Natural killer cell (primary cell): ENCODE measurements at places on chromosomes 12 and 14. TPM values are rescaled to one million over a fixed set of nuclear protein-coding genes. Genes with fewer than 3 reads are reported as not detected.

KRT73 gene
- 23.3 TPM for total RNA-seq

CDKN1B gene
- 130 TPM for total RNA-seq

DENR gene
- 42.9 TPM for total RNA-seq

STXBP6 gene
- total RNA-seq: not detected

SRRM4 gene
- not detected for total RNA-seq

SYCP3 gene
- 2.4 TPM for total RNA-seq

SLC25A47 gene
- total RNA-seq: not detected

CCDC175 gene
- total RNA-seq: not detected

GPRC5A gene
- not detected for total RNA-seq

JPH4 gene
- total RNA-seq: 0.25 TPM

PNN gene
- total RNA-seq: 153 TPM

SERPINA3 gene
- not detected for total RNA-seq

DBX2 gene
- not detected for total RNA-seq

PZP gene
- not detected for total RNA-seq

IL23A gene
- total RNA-seq: 1.8 TPM

TMCC3 gene
- 21.6 TPM for total RNA-seq

KCNC2 gene
- not detected for total RNA-seq

SSPN gene
- not detected for total RNA-seq

- no peaks in the 10 kb centered on the region for H3K4me1 ChIP-seq
- H3K27me3 ChIP-seq: no peaks in the 10 kb centered on the region
- peak overlapping the region; percentile 97 for H3K27ac ChIP-seq
- no peak overlapping the region for H3K4me3 ChIP-seq
- H3K36me3 ChIP-seq: peaks cover 13% of the 10 kb centered on the region
Measured at GRCh38 chr12:43807386-43807785, 1.3 kb upstream of the TWF1 start.

- H3K27me3 ChIP-seq: no peaks in the 10 kb centered on the region
- H3K4me1 ChIP-seq: no peaks in the 10 kb centered on the region
- H3K27ac ChIP-seq: no peak overlapping the region
- H3K4me3 ChIP-seq: no peak overlapping the region
Measured at GRCh38 chr14:46279776-46280175, 371.8 kb downstream of the RPL10L start.

DNA sequence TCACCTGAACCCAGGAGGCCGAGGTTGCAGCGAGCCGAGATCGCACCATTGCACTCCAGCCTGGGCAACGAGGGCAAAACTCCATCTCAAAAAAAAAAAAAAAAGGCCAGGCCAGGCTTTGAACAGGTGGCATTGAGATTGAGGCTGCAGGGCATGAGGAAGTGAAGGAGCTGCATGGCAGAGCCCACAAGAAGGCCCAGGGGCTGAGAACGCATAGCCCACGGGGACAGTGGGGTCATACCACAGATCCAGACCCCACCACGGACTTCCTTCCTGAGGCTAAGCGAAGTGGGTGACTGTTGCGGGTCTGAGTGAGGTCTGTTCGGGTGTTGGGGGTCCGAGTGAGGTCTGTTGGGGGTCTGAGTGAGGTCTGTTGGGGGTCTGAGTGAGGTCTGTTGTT, 7.8 kb downstream of the JAG2 start:
- H3K27ac ChIP-seq: no peak overlapping the region
- H3K27me3 ChIP-seq: no peaks in the 10 kb centered on the region
- DNase-seq: no peak
- no peaks in the 10 kb centered on the region for H3K4me1 ChIP-seq
- H3K36me3 ChIP-seq: no peaks in the 10 kb centered on the region

DNA sequence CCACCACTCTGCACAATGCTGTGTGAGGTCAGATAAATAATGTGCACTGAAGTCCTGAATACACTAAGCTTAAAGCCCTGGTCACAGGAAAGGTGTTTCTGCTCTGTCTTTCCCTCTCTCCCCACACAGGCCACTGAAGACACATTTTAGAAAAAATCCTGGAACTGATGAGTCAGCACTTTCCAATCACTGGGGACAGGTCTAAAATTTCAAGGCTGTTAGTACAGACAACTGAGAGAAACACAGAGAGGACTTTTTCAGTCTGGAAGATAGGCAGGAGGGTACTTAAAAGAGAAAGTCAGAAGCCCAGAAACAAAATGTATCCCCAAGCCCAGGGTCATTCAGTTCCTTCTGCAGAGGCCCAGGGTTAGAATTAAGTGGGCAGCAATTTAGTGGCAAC, 333.9 kb upstream of the CCDC196 start:
- no peak overlapping the region for H3K27ac ChIP-seq
- H3K4me1 ChIP-seq: no peaks in the 10 kb centered on the region
- no peak for DNase-seq
- H3K27me3 ChIP-seq: no peaks in the 10 kb centered on the region
- H3K4me3 ChIP-seq: no peak overlapping the region

DNA sequence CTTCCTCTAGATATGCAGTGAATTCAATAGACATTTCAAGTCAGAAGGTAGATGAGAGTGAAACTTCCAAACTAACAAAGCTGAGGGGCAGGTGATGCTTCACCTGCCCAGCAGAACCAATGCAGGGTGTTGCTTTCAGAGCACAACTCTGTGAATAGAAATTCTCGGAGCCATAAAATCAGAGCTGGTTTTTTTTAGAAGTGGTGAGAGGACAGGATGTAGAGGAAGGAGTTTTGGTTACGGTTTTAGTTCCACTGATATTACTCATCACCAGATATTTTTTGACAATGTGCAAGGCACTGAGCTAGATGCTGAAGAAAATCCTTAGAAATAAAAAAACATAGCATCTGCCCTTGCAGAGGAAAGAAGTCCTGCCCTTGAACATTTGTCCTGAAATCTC, 62.2 kb downstream of the BMP4 start:
- H3K4me1 ChIP-seq: no peaks in the 10 kb centered on the region
- no peak overlapping the region for H3K27ac ChIP-seq
- no peak for DNase-seq

DNA sequence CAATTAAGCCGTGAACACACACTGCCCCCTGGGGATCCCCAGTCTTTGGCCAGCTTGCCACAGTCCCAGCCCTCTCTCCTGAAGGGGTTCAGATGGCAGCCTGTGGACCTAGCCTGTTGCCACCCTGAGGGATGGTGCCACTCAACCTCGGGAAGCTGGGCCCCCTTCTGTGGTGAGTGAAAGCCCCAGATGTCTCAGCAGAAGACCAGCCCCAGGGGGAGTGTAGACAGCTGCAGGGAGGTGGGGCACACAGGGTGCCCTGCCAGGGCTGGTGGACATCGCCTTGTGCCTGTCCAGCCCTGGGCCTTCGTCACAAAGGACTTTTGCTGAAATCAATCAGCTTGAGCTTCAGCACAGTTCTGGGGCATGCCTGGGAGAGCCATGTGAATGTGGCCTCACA, 32.4 kb downstream of the C14orf132 start:
- no peak overlapping the region for H3K4me3 ChIP-seq
- no peaks in the 10 kb centered on the region for H3K4me1 ChIP-seq
- no peak for DNase-seq

DNA sequence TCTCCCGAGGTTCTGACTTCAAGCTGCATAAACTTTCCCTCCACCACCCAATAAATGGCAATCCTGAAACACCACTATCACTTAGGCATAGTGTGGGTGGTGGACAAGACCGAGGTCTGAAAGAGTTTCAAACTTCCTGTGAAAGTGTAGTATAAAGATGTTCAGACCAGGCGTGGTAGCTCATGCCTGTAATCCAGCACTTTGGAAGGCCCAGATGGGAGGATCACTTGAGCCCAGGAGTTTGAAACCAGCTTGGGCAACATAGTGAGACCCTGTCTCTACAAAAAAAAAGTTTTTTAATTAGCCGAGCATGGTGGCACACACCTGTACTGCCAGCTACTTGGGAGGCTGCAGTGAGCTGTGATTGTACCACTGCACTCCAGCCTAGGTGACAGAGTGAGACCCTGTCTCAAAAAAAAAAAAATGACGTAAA, 61.9 kb downstream of the CCDC92 start:
- no peaks in the 10 kb centered on the region for H3K27me3 ChIP-seq
- H3K4me1 ChIP-seq: peaks cover 3% of the 10 kb centered on the region
- no peak for DNase-seq
- no peak overlapping the region for H3K4me3 ChIP-seq
- no peaks in the 10 kb centered on the region for H3K36me3 ChIP-seq

- H3K27me3 ChIP-seq: peaks cover 94% of the 10 kb centered on the region
- H3K4me1 ChIP-seq: peaks cover 32% of the 10 kb centered on the region
- H3K36me3 ChIP-seq: no peaks in the 10 kb centered on the region
- no peak for DNase-seq
- H3K27ac ChIP-seq: no peak within 1 kb of the TSS
Measured at GRCh38 chr12:53954694-53955035, at the start of gene HOXC12. Gene HOXC12 (plus strand): TSS chr12:53954903. CDS start chr12:53954930, 27 bp downstream.

DNA sequence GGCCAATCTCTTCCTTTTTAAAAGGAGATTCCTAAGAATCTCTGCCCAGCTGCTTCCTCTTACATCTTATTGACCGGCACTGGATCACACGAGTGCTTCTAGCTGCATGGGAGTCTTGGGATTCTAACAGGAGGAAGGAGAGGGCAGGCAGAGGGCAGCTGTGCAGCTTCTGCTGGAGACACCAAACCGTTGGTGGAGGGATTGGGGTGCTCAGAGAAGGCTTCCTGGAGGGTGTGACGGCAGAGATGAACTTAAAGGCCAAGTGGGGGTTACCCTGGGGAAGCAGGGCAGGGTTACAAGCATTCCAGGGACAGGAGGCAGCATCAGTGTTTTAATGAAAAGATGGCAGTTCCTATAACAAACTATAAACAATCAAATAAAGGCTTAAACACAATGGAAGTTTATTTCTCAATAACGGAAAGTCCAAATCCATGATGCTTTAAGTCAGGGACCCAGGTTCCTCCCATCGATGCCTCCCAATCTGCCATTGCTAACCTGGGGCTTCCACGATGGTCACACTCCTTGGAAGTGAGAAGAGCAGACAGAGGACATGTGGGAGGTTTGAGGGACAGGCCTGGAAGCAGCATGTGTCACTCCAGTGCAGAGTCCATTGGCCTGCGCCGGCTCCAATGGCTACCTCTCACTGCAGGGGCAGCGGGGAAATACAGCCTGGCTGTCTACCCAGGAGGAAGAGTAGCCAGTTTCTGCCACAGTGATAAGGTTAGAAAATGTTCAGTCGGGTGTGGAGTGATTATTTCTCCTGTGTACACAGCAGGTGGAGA, 53.1 kb upstream of the DDX11 start:
- no peak for DNase-seq
- peaks cover 2% of the 10 kb centered on the region for H3K27me3 ChIP-seq
- H3K27ac ChIP-seq: no peak overlapping the region
- H3K4me1 ChIP-seq: no peaks in the 10 kb centered on the region
- no peaks in the 10 kb centered on the region for H3K36me3 ChIP-seq

DNA sequence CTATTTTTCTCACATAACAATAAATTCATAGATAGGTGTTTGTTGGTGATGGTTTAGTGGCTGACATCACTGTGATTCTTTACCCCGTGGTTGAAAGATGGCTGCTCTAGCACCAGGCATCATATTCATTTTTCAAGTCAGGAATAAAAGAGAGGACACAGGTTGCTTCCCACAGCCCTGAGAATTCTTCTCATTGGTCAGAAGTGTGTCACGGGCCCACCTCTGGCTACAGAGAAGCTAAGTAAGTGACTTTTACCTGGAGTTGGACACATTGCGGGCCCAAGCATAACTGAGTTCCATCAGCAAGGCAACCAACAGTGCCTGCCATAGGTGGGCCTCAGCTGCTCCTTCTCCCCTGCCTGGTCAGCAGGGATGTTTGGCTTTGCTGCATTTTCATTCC, 27.6 kb upstream of the FGF23 start:
- H3K27ac ChIP-seq: no peak overlapping the region
- H3K4me1 ChIP-seq: no peaks in the 10 kb centered on the region
- no peaks in the 10 kb centered on the region for H3K36me3 ChIP-seq
- no peaks in the 10 kb centered on the region for H3K27me3 ChIP-seq

DNA sequence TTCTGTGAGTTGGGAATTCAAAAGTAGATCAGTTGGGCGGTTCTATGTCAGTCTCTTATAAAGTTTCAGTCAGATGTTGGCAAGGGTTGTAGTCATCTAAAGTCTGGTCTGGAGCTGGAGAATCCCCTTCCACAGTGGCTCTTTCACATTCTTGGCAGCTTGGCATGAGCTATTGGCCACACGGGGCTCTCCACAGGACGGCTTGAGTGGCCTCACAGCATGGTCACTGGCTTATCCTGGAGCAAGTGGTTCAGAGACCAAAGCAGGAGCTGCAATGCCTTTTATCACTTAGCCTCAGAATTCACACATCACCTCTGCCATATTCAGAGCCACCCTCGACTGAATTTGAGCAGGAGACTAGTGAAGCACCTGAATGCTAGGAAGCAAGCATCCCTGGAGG, 7.1 kb upstream of the KICS2 start:
- no peaks in the 10 kb centered on the region for H3K4me1 ChIP-seq
- no peak for DNase-seq
- H3K27ac ChIP-seq: no peak overlapping the region
- H3K36me3 ChIP-seq: no peaks in the 10 kb centered on the region

GRCh38 chr14:76904740-76905569, 78.7 kb downstream of the LRRC74A start:
- peak; percentile 82 for DNase-seq
- H3K27me3 ChIP-seq: no peaks in the 10 kb centered on the region
- no peak overlapping the region for H3K4me3 ChIP-seq
- H3K4me1 ChIP-seq: peaks cover 26% of the 10 kb centered on the region

GRCh38 chr12:63766498-63766897, 13.2 kb upstream of the RXYLT1 start:
- H3K36me3 ChIP-seq: no peaks in the 10 kb centered on the region
- peaks cover 2% of the 10 kb centered on the region for H3K27me3 ChIP-seq
- H3K27ac ChIP-seq: no peak overlapping the region
- DNase-seq: no peak

- H3K4me1 ChIP-seq: no peaks in the 10 kb centered on the region
- H3K36me3 ChIP-seq: peaks cover 22% of the 10 kb centered on the region
- H3K4me3 ChIP-seq: no peak overlapping the region
- H3K27ac ChIP-seq: no peak overlapping the region
- no peak for DNase-seq
Measured at GRCh38 chr14:51258280-51258679, 18.2 kb downstream of the TMX1 start.

- no peak overlapping the region for H3K27ac ChIP-seq
- H3K36me3 ChIP-seq: no peaks in the 10 kb centered on the region
- H3K4me3 ChIP-seq: no peak overlapping the region
Measured at GRCh38 chr12:27493260-27493940, 30.6 kb upstream of the PPFIBP1 start.

GRCh38 chr12:70246580-70246979, 3.3 kb downstream of the CNOT2 start:
- H3K4me3 ChIP-seq: no peak overlapping the region
- no peaks in the 10 kb centered on the region for H3K27me3 ChIP-seq
- no peak overlapping the region for H3K27ac ChIP-seq
- no peak for DNase-seq
- peaks cover 7% of the 10 kb centered on the region for H3K4me1 ChIP-seq
- peaks cover 2% of the 10 kb centered on the region for H3K36me3 ChIP-seq

DNA sequence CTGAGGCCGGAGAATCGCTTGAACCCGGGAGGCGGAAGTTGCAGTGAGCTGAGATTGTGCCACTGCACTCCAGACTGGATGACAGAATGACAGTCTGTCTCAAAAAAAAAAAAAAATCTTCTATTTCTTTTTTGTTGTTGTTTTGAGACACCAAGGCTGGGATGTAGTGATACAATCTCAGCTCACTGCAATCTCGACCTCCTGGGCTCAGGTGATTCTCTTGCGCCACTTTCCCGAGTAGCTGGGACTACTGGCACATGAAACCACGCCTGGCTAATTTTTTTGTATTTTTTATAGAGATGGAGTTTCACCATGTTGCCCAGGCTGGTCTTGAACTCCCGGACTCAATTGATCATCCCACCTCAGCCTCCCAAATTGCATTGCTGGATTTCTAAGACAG, 7.3 kb upstream of the SNRNP35 start:
- peaks cover 18% of the 10 kb centered on the region for H3K4me1 ChIP-seq
- H3K27me3 ChIP-seq: no peaks in the 10 kb centered on the region
- no peak overlapping the region for H3K27ac ChIP-seq
- H3K36me3 ChIP-seq: no peaks in the 10 kb centered on the region
- DNase-seq: no peak
- H3K4me3 ChIP-seq: no peak overlapping the region
